ENCODE measurements at places on chromosomes 2 and 18. TPM values are rescaled to one million over a fixed set of nuclear protein-coding genes. Genes with fewer than 3 reads are reported as not detected.

GRCh38 chr2:172701250-172701649, 34.4 kb upstream of the RAPGEF4 start:
- no peaks in the 10 kb centered on the region for H3K27me3 ChIP-seq
- DNase-seq: no peak
- no peaks in the 10 kb centered on the region for H3K4me1 ChIP-seq
- no peak overlapping the region for H3K4me3 ChIP-seq

GRCh38 chr2:159946326-159946999, 116.0 kb downstream of the PLA2R1 start:
- no peaks in the 10 kb centered on the region for H3K4me1 ChIP-seq
- no peaks in the 10 kb centered on the region for H3K36me3 ChIP-seq
- H3K4me3 ChIP-seq: no peak overlapping the region
- no peaks in the 10 kb centered on the region for H3K27me3 ChIP-seq
- peak overlapping the region; percentile 19 for H3K27ac ChIP-seq

- no peak for DNase-seq
- no peaks in the 10 kb centered on the region for H3K36me3 ChIP-seq
- H3K27ac ChIP-seq: peak overlapping the region; percentile 9
- no peaks in the 10 kb centered on the region for H3K27me3 ChIP-seq
These were observed 242.6 kb upstream of the NT5C1B start for GRCh38 chr2:18831916-18832510.

The THADA gene
- 16.1 TPM for total RNA-seq

The SERTAD2 gene
- total RNA-seq: 22.2 TPM

GRCh38 chr2:160812830-160813505, 319.4 kb upstream of the RBMS1 start:
- H3K27me3 ChIP-seq: no peaks in the 10 kb centered on the region
- no peak overlapping the region for H3K4me3 ChIP-seq
- no peak for DNase-seq

DNA sequence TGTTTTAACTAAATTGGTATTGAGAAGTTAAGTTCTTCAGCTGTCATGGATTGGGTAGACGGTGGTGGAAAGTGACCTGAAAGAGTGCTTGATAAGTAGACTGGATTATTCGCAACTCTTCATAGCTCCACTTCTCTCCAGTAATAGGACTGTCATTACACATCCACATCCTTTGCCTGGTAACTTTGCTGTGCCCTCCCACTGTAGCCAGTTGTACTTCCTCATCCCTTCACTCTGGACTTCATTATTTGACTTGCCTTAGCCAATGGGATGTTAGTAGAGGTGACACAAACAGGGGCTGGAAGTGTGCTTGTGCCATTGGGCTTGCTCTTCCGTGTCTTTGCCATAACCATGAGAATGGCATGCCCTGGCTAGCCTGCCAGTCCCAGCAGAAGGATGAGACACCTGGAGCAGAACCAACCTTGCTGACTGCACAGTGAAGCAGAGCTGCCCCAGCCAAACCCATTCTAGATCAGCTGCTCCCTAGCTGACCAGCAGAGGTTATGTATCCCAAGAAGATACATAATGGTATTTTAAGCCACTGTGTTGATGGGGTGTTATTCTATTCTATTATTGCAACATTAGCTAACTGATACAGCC, 16.9 kb downstream of the QPCT start:
- no peak for DNase-seq
- H3K4me1 ChIP-seq: no peaks in the 10 kb centered on the region
- no peaks in the 10 kb centered on the region for H3K27me3 ChIP-seq
- no peaks in the 10 kb centered on the region for H3K36me3 ChIP-seq

DNA sequence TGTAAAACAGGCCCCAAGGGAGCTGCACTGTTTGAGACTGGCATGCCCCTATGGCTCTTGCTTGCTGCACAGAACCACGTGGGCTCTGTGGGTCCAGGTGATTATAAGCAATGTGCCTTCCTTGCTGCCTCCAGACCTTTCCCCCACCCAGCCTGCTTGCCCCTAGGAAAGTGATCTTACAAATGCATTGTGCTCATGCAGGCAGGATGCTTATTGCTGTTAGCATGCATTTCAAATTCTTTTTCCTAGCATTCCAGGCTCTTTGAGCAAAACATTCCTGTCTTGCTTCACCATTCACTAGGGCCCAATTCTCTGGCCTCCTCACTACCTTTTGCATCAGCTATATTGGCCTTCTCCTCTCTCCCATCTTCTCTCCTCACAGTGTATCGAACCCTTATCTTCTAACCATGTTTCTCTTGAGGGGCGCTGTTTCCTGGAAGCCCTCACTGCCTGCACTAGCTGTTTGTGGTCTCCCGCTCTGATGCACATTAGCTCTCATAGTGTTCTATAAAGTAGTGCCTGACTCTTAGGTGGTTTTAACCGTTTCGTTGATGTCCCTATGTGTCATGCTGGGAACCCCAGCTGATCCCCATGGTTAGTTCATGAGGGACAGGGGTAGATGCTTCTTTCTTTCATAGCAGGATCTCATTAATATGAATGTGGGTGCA, 152.9 kb upstream of the EPAS1 start:
- H3K27me3 ChIP-seq: no peaks in the 10 kb centered on the region
- DNase-seq: no peak
- peaks cover 16% of the 10 kb centered on the region for H3K4me1 ChIP-seq
- H3K27ac ChIP-seq: no peak overlapping the region
- peaks cover 5% of the 10 kb centered on the region for H3K36me3 ChIP-seq

The UCN gene
- 2.6 TPM for total RNA-seq

DNA sequence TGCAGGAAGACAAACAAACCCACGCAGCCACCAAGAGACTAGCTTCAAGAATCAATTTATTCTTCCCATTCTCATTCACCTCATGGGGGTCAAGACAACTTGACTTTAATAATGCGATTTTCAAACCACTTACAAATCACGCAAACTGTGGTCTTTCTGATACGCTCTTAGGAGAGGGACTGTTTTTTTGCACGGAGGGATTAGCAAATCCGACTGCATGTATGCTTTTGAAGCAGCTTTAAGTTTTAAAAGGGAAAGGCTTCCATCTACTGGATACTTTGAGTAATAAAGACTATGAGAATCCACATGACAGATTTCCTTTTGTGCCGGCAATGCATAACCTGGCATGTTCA, 322.9 kb upstream of the KCNJ3 start:
- H3K4me1 ChIP-seq: no peaks in the 10 kb centered on the region
- H3K4me3 ChIP-seq: no peak overlapping the region
- no peaks in the 10 kb centered on the region for H3K36me3 ChIP-seq
- no peak for DNase-seq

DNA sequence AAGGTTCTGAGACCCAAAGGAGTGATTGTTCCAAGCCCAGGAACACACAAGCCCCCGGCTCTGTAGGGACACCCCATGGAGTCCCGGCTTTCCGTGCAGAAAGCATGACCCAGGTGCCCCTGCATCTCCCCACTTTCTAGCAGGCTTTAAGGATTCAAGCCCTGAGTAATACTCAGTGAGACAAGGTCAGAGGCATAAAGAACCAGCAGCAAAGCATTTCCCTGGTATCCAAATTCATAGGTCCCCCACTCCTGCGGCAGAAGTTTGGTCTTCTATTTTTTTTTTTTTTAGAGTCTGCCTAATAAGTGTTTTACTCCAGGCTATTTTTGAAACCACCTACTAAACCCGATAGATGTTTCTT, 16.3 kb downstream of the TSHZ1 start:
- peak overlapping the region; percentile 36 for H3K4me3 ChIP-seq
- peaks cover 63% of the 10 kb centered on the region for H3K4me1 ChIP-seq
- H3K27me3 ChIP-seq: no peaks in the 10 kb centered on the region
- no peaks in the 10 kb centered on the region for H3K36me3 ChIP-seq

The ANKMY1 gene
- 3.7 TPM for total RNA-seq

The CD302 gene
- 27.3 TPM for total RNA-seq

The MOCOS gene
- total RNA-seq: 0.11 TPM

The LYPD1 gene
- total RNA-seq: 0.22 TPM

The GPAT2 gene
- 1.8 TPM for total RNA-seq

The NCKAP1 gene
- 107 TPM for total RNA-seq

Measured in right atrium auricular region (tissue), 2 donors.